Activated CD4-positive, CD25-positive, alpha-beta regulatory T cell treated with anti-CD3 and anti-CD28 coated beads, Interleukin-2, amount 50 U/mL, for 72 hours (primary cell): ENCODE measurements at places on chromosomes 4 and X.

- DNase-seq = no peak
Observed at GRCh38 chr4:57442241-57442640, 332.1 kb upstream of the IGFBP7 start.

GRCh38 chr4:86872135-86872534 is 20.1 kb downstream of the C4orf36 start:
- DNase-seq = no peak

GRCh38 chr4:80507507-80507906 is 172.0 kb downstream of the CFAP299 start:
- no peak for DNase-seq

GRCh38 chr4:176830971-176831370 is 38.2 kb upstream of the VEGFC start:
- DNase-seq = no peak

DNA sequence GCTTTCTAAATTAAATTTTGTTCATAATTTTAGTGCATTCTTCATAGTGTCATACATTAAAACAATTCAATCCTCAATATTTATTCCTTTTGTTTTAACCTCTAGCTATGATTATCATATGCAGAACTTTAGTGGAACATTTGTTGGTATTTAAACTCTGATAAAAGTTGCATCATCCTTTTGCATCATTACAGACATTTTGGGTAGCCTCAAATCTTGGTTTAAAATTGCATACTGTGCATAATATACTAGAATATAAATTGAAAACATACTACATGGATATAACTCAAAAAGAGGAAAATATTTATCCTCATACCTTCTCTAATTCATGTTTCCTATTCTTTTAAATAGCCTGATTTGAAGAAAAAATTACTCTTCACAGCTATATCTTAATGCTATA is 97.3 kb upstream of the NAP1L5 start:
- DNase-seq = no peak

- DNase-seq = no peak
Observed at GRCh38 chr4:150297861-150298474, 219.7 kb downstream of the DCLK2 start.

- no peak for DNase-seq
Observed at GRCh38 chrX:4588466-4588865, 875.0 kb upstream of the PRKX start.
